ENCODE measurements at places on chromosomes 5 and 9.

- DNase-seq, result no peak
Observed at GRCh38 chr9:84293001-84293798, 47.4 kb downstream of the SLC28A3 start.

DNA sequence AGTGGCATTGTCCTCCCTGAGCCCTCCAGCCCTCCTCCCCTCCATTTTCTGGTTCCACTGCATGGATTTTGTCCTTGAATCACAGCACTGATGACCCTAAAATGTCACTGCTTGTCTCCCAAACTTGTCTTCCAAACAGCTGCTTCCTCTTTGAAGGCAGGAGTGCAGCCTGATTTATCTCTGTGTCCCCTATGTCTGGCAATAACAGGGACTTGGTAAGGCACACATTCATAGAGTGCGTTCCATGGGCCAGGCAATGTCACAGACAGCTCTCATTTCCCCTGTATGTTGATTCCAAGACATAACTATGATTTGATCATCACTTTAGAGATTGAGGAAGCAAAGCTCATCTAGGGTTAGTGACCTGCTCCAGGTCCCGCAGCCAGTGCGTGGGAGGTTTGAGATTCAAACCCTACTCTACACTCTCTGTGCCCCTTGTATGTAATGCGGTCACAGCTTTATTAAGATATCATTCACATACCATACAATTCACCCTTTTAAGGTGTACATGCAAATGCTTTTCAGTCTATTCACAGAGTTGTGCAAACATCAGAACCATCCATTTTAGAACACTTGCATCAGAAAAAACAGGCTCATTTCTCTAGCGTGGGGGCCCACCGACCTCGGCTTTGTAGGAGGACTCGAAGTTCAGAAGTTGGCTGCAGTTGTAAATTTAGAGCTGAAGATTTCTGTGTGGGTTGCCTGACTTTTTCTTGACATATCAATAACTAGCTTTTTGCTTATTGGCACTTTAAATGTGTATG lies 28.4 kb upstream of the BOD1 start:
- no peak for DNase-seq

DNA sequence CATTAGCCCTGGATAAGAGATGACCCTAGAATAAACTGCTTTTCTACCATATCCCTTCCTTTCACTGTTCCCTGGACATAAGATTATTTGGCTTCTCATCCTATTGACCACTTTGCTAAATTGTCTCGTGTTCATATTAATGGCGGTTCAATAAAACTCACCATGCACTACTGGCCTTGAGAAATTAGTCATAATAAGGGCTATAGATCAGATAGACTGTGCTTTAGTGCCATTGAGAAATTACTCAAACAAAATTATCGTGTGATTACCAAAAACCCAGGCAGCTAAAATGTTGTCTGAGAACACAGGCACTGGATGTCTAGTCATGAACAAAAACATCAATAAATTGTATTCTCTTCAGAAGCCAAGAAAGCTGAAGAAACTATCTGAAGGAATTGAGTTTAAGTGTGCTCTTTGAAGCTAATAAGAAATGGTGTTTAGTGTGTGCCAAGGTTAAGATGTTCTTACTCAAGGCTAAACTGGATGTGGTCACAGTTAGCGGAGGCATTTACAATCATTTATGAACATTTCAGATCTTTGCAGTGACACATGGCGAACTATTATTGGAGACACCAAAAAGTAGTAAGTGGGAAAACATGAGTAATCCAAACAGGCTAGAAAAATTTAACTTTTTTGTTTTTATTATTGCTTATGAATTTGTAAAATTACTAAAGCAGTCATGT lies 460.4 kb upstream of the RORB start:
- peak; percentile 10 for DNase-seq

DNA sequence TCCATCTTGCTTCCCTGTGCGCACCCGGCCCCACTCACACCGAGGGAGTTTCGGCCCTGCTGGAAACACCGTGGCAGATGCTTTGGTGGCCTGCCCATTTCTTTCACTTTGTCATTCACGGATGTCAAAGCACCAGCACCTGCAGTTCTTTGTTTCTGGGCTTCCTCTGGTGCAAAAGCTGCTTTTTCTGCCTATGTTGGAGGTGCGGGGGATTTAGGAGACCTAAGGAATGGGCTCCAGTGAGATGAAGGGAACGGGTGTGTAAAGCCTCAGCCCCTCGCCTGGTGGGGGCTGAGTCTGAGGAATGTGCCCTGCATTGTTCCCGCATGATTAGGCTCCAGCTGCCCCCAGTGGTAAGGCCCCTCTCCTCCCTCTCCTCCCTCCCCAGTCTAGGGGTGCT lies 62.3 kb downstream of the THBS4 start:
- no peak for DNase-seq

- no peak for DNase-seq
Observed at GRCh38 chr5:109852371-109853155, 162.8 kb downstream of the MAN2A1 start.

GRCh38 chr9:13127131-13127530 lies 152.4 kb downstream of the MPDZ start:
- DNase-seq, result no peak

- no peak for DNase-seq
Observed at GRCh38 chr5:82551840-82552385, 273.8 kb upstream of the RPS23 start.

DNA sequence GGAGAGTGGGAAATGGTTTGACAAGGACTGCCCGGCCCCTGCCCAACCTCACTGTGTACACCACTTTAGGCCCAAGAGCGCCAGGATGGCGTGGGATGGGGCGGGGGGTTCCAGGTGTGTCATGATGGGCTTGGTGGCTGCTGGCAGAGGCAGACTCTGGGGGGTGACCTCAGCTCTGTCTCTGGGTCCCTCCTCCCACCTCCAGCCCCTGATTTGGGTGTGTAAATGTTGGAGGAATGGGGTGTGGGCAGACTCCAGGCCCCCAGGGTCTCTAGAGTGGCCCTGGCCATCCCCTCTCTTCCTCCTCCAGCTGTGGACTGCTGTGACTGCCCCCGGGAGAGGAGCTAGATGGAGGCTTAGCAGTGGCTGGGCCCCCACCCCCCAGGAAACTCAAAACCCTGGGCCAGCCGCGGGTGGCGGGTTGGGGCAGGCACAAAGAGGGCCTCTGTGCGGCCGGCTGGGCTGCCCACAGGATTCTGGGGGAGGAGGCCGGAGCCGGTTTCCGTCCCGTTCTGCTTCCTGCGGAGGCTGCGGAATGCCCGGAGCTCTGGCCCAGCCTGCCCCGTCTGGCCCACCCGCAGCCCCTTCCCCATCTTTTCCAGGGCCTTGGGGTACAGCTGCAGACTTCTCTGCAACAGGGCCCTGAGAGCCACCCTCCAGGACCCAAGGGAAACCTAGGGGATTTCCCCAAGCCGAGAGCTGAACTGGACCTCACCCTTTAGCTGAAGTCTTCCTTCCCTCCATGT lies 23.1 kb downstream of the CXXC5 start:
- DNase-seq, result peak; percentile 51

DNA sequence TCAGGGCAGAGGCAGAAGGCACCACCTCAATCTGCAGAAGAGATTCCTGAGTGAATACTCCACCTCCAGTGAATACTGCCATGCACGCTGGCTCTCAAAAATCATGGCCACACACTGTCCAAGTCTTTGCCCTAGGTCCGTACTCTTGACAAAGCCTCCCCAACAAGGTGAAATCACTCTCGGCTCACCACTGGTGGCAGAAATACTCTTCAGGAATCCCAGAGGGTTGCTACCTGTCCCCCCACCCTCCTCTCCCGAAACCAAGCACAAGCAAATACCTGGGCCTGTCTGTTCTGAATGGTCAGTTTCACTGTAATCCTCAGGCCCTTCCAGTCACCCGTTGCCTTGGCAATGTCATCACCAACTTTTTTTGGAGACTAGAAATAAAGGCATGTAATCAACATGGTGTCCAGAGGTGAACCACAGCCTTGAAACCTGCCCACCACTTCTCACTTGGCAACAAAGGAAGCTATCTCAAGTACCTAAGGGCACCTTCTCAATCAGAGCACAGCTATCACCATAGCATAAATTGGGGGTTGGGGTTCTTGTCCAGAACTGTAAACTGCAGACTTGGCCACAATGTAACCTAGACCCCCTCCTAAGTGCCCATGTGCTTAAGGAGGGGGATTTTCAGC lies 1.8 kb downstream of the RPL12 start:
- peak; percentile 25 for DNase-seq

DNA sequence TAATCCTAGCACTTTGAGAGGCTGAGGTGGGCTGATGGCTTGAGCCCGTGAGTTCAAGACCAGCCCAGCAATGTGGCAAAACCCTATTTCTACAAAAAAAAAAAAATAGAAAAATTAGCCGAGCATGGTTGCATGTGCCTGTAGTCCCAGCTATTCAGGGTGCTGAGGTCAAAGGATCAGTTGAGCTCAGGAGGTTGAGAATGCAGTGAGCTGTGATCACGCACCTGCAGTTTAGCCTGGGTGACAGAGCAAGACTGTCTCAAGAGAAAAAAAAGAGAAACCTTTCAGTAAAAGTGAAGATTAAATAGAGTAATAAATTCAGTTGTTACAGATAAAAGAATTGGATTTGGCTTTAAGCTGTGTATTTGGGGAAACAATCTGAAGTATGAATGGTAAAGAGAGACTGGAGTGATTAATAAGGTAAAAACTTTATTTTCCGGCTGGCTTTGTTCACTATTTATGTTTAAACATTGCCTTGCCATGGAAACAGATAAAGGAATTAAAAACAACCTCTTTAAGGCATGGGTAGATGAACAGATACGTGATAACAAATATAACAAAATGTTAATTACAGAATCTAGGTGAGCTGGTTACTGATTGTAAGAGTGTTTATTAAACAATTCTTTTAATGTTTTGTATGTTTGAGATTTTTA lies 56.0 kb upstream of the PCAT7 start:
- no peak for DNase-seq

GRCh38 chr9:28653216-28653615 lies 1079.9 kb upstream of the C9orf72 start:
- no peak for DNase-seq

DNA sequence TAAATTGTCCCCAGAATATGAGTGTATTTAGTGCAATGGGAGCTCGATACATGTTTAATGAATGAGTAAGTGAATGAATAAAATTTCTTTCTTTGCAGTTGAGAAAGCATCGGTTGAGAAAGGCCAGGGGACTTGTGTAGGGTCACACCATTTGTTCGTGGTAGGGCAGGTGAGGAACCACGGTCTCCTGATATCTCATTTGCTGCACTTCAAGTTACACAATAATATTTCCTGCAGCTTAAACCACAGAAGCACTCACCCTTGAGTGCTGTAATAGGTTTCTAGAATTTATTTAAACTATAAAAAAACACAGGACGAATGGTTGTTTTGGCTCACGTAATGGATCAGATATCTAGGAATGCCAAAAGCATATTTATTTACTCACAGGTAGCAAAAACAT lies 429.8 kb downstream of the SPATA31D1 start:
- DNase-seq, result no peak

DNA sequence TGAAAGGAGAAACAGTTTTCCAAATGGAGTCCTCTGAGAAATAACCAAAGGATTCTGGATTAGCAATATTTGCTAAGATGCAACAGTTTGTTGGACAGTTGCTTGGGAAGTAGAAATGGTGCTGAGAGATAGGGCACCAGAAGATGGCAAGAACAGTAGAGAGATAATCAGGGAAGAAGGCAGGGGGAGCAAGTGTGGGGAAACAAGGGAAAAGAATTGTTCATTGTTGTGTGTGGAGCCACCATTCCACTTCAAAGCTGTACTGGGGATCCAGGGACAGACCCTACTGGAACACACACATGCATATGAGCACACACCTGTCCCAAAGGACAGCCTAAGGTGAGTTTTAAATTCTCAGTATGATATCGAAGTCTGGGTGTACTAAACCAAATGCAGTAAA lies 152.5 kb downstream of the ZNF608 start:
- no peak for DNase-seq

DNA sequence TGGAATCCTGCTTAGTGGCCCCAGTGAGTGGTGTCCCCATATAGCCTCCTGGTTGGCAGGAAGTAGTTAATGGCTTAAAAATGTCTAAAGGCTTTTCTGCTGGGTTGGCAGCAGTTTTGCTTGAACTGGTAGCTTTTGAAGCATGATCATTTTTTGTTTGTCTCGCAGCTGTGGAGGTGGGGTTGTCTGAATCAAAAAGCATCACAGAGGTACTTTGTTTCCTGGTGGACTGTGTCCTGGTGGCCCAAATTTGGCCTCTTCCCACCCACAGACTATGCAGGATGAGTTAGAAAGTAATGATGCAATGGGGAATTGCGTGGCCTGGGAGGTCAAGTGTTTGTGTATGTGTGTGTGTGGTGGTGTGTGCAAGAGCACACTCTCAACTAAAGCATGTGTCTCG lies 322.7 kb downstream of the ARHGEF28 start:
- DNase-seq, result no peak

DNA sequence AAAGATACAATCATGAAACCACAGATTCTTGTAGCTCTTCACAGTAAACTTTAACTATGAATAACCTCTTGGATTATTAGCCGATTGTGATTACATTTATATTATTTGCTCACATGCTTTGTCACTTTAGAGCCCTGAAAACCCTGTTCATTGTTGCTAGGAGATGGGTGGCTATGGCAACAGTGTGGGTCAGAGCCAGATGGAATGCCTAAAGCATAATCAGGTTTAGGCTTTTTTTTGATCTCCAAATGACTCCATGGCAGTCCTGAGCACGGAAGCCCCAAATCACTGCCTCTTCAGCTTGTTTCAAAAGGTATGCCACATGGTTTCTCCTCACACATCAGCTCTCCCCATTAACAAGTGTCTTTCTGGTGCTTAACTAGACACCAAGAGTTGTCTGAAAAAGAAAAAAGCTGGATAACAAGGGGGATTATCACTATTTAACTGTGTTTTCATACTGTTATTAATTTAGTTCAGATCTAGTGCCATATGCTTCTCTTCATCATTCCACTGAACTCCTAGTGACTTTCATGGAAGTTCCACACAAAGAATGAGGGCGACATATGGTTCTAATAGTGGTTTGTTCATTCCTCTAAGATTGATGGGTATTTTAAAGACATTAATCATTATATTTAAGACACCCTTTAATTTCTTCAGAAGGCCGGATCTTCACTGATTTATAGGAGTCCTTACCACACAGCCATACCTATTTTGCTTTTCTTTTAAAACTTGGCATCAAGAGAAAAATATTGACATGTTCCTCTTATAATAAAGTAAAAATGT lies 88.8 kb upstream of the PAM start:
- no peak for DNase-seq

GRCh38 chr5:79378510-79379186 lies 135.3 kb downstream of the HOMER1 start:
- DNase-seq, result no peak

- DNase-seq, result no peak
Observed at GRCh38 chr5:173271419-173271818, 36.4 kb upstream of the NKX2-5 start.

Measured in natural killer cell (primary cell).